HT1080 (cell line): ENCODE measurements at places on chromosomes 2 and 18. TPM values are rescaled to one million over a fixed set of nuclear protein-coding genes. Genes with fewer than 3 reads are reported as not detected.

- DNase-seq: no peak
Observed at GRCh38 chr18:56390626-56391025, 247.8 kb downstream of the TXNL1 start.

Gene DSC2
- 0.98 and 1.2 TPM in 2 replicates for total RNA-seq

Gene CYS1
- total RNA-seq: 0.05 and 0.10 TPM in 2 replicates

DNA sequence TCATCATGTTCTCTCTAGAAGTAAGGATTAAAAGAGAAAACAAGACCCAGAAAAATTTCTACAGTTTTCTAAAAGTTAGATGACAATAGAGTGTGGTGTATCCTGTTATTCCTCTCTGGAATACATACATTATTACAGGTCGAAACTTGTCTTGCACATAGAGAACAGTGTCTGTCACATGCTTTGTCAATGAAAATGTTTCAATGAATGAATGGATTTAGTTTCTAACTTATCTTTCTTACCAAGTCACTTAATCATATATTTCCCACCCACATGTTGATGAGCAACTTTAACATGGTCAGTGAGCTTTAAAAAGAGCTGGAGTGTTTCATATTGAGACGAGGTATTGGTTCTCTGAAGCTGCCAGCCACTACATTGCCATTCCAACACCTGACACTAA, 4.3 kb downstream of the DSG4 start:
- no peak for DNase-seq

- no peak for DNase-seq
Observed at GRCh38 chr2:105309147-105309545, 20.4 kb downstream of the TGFBRAP1 start.

DNA sequence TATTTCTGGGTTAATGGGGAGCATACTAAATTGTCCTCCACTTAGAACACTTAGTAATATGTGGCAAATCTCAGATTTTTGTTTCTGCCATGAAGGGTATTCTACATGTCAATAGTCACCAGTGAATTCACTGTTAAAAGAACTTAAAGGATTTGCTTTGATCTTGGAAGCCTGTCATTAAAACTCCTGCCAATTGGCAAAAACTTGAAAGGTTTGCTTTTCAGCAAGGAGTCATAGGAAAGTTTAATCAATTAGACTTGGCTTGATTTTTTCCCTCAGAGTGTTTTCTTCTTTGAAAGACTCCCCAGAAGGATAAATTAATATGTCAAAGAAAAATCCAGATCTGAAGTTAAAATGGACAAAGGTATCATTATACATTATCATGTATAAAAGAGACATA, 671.9 kb upstream of the PKDCC start:
- no peak for DNase-seq

Gene CD8B2
- total RNA-seq: not detected in 2 replicates

Gene FOXI3
- not detected in 2 replicates for total RNA-seq

GRCh38 chr2:218404351-218405085, 4.8 kb downstream of the CTDSP1 start:
- DNase-seq: no peak

Gene RRM2
- total RNA-seq: 98.1 and 195 TPM in 2 replicates

GRCh38 chr2:30684516-30684915, 122.7 kb downstream of the CAPN13 start:
- DNase-seq: no peak

Gene RGPD3
- total RNA-seq: 0.03 TPM in 2 replicates

DNA sequence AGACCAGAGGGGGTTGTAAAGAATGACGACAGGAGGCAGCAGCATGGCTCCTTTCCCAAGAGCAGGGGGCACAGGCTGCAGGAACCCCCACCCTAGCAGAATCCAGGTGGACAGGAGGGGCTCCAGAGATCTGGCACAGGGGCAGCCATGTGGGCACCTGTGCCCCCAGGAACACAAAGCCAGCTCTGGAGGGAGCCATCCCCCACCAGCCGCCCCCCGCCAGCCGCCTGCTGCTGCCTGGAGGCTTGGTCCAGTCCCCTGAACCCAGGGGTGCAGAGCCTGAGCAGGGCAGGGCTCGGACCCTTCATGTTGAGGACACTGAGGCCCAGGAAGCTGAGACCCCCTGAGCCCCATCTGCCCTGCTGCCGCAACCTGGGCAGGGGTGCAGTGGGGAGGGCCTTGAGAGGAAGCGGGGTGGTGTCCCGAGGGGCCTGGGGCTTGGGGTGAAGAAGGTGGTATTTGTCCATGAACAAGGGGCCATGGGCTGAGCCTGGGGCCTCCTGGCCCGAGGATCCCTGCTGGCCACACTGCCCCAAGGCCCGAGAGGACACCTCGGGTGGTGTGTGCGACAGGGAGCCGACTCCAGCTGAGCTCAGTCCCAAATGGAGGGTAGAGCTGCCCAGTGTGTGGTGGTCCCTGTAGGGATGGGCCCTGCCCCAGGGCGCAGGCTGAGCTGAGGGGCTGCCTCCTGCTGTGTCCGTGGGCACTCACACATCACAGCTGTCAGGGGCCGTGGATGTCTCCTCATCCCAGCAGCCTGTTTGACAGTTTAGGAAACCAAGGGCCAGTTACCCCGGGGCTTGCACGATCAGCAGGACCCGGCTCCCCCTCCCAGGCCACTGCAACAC, 39.8 kb upstream of the SNED1 start:
- no peak for DNase-seq

- no peak for DNase-seq
Observed at GRCh38 chr2:99648906-99649789, 159.3 kb upstream of the REV1 start.

Gene SCN2A
- 4.4 and 4.6 TPM in 2 replicates for total RNA-seq

GRCh38 chr2:202687276-202687675, 52.5 kb downstream of the FAM117B start:
- peak; percentile 64 for DNase-seq

DNA sequence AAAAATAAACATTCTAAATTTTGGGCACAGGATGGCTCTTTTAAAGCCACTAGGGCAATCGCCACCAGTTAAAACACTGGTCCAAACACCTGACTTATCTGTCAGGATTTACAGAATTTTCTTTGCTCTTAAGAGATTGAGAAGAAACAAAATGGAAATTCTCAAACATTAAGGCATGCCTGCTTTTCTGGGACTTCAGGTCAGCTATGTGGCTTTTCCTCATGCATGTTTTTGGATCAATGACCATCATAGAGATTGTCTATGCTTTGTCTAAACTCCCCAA, 112.7 kb downstream of the SMAD2 start:
- DNase-seq: no peak

DNA sequence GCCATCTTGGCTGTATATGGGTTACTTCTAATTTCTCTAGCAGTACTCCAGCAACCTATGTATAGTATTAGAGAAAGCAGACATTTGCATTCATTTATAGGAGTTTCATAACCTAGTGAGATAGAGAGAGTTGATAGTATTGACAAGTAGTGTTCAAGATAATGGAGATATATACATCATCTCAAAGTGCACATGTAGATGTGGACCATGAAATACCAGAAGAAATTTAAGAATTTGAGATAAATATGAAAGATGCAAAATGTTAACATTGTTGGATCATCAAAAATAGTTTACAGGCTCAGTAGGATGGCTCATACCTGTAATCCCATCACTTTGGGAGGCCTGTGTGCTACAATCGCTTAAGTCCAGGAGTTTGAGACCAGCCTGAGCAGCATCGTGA, 243.0 kb downstream of the MBD5 start:
- no peak for DNase-seq
